ENCODE measurements at places on chromosomes 16 and 17.

DNA sequence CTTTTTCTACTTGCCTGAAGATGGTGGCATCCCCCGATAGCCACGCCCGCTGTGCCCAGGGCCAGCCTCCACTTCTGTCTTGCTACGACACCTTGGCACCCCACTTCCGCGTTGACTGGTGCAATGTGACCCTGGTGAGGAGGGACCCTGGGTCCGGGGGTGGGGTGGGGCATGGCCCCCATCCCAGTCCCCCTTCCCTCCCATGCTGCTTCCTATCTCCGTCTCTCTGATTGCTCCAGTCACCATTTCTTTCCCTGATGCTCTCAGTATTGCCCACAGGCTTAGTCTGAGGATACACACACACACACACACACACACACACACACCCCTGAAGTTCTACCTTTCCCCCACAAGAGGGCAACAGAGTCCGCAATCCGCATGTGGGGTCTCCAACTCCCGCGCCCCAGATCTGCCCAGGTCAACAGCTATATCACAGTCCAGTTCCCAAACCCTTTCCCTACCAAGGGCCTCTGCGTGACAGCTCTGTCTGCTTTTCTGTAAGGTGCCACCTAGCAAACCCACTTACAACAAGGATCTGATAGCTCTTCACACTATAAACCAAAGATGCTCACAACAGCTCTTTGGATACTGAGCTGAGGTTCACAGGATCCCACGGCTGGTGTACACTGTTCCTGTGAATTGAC lies 3.4 kb downstream of the SGCA start:
- H3K27me3 ChIP-seq: no peaks in the 10 kb centered on the region
- no peaks in the 10 kb centered on the region for H3K36me3 ChIP-seq
- peak; percentile 87 for DNase-seq
- no peaks in the 10 kb centered on the region for H3K4me1 ChIP-seq
- no peak overlapping the region for H3K4me3 ChIP-seq

DNA sequence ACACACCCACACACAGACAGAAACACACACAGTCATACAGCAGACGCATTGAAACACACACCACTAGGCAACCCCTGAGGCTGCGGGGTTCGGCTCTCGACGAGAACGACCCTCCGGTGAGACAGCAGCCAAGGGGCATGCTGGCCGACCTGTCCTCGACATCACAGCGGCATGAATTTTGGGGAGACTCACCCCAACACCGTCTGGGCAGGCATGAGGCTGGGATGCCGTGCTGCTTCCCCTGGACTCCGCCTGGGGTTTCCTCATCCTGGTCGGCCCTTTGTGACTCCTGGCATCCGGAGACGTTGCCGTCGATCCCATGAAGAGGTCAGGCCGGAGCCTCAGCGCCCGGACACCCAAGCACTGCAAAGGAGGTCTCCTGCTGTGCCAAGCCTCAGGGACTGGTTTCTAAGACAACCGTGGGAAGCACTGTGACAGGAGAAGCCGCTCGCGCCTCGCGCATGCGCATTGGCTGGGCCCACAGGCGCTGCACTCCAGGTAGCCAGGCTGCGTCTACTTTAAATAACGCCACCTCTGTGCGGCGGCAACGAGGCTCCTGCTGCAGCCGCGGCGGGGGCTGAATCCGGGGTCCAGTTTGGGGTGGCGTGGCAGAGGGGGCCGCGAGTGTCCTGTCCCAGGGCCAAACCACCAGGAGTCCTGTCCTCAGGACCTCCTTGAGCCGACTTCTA lies 13.8 kb upstream of the KCNJ18 start:
- no peaks in the 10 kb centered on the region for H3K36me3 ChIP-seq
- no peak for DNase-seq
- no peak overlapping the region for H3K4me3 ChIP-seq
- no peak overlapping the region for H3K27ac ChIP-seq
- H3K4me1 ChIP-seq: no peaks in the 10 kb centered on the region
- H3K27me3 ChIP-seq: no peaks in the 10 kb centered on the region

DNA sequence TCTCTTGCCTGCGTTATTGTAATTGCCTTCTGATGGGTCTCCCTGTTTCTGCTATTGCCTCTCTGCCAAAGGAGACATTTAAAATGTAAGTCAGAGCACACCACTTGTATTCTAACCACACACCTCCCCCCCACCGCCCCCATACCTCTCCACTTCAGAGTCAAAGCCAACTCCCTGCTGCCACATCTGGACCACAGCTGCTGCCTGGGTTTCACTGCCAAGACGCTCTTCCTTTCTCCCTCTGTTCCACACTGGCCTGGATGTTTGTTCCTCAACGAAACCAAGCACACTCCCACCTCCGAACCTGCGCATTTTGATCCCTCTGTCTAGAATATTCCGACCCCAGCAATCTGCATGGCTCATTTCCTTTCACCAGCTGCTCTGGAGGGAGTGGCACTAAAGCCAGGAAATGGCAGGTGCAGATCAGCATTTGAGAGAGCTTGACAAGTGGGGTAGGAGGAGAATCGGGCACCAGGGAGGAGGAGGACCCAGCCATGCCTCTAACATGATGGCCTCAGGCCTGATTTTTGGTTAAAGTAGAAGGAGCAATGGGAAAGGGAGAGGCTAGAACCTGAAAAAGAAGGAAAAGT lies 92.4 kb upstream of the HS3ST2 start:
- H3K27ac ChIP-seq: no peak overlapping the region
- no peaks in the 10 kb centered on the region for H3K36me3 ChIP-seq

GRCh38 chr17:78677303-78678221 lies 100.4 kb upstream of the DNAH17 start:
- H3K4me3 ChIP-seq: no peak overlapping the region
- H3K4me1 ChIP-seq: peaks cover 2% of the 10 kb centered on the region
- H3K27me3 ChIP-seq: no peaks in the 10 kb centered on the region
- no peak for DNase-seq

DNA sequence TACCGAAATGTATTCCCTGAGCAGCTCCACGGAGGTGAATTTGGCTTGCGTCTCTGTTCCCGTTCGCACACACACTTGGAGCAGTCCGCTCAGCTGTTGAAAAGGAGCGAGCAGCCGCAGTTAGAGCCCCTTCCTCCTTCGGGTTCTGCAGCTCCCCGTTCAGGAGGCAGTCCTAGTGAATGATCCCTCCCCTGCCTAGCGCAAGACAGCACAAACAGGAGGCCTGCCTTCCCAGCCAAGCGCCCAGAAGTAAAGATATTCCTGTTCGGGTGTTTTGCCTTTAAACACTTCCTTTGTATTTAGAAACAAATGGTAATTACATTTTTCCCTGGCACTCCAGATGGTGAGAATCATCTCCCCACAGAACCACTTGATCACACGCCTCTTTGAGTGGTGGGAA lies 64.7 kb downstream of the ABCC12 start:
- no peak overlapping the region for H3K4me3 ChIP-seq
- H3K4me1 ChIP-seq: no peaks in the 10 kb centered on the region
- no peaks in the 10 kb centered on the region for H3K27me3 ChIP-seq
- DNase-seq: no peak

- H3K27me3 ChIP-seq: no peaks in the 10 kb centered on the region
- no peak overlapping the region for H3K4me3 ChIP-seq
- no peak overlapping the region for H3K27ac ChIP-seq
- peaks cover 15% of the 10 kb centered on the region for H3K4me1 ChIP-seq
These were observed 661 bp downstream of the LYRM9 start for GRCh38 chr17:27892542-27892865.

- no peaks in the 10 kb centered on the region for H3K4me1 ChIP-seq
- no peaks in the 10 kb centered on the region for H3K27me3 ChIP-seq
- H3K36me3 ChIP-seq: peaks cover 9% of the 10 kb centered on the region
- no peak overlapping the region for H3K4me3 ChIP-seq
- no peak overlapping the region for H3K27ac ChIP-seq
These were observed 14.4 kb downstream of the ERBB2 start for GRCh38 chr17:39714234-39714633.

- H3K4me3 ChIP-seq: no peak overlapping the region
- no peak overlapping the region for H3K27ac ChIP-seq
- H3K4me1 ChIP-seq: no peaks in the 10 kb centered on the region
- H3K27me3 ChIP-seq: no peaks in the 10 kb centered on the region
- DNase-seq: no peak
These were observed 2.1 kb downstream of the NAGPA start for GRCh38 chr16:5031601-5032000.

DNA sequence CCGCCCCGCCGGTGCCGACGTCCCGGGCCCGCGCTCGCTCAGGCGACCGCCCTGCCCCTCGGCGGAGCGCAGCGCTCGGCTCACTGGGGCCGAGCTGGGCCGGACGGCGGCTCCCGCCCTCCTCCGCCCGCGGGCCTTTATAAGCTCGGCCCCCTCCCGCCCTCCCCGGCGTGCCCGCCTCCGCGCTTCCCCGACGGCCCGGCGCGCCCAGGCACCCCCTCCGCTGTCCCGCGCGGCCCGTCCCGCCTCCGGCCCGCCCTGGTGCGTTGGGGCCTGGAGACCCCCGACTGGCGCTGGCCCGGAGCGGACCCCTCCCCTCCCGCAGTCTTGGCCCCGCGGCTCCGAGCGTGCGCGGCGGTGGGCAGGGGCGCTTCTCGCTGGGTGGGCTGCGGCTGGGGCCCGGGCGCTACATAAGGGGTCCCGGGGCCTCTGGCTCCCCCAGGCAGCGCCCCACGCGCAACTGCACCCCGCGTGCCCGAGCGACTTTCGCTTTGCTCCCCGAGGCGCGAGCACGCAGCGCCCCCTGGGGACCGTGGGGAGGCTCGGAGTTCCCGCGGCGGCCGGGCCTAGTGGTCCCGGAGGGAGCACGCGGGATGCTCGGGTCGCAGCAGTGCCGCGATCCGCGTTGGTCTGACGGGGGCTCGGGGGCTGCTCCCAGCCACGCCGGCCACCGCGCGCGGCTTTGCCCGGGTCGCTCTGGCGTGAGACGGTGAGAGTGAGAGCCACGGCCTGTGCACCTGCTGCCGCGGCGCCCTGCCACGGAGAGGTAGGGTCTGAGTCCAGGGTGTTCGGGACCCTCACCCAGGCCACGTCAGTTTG lies at the start of gene PIEZO1:
PIEZO1 (minus strand) TSS at position 115 of the 819 bp plus-strand sequence. CDS start 256 bp downstream, outside the sequence.
- H3K4me3 ChIP-seq: peak within 1 kb of the TSS; percentile 29
- H3K27ac ChIP-seq: peak within 1 kb of the TSS; percentile 74
- DNase-seq: peak; percentile 46
- H3K27me3 ChIP-seq: no peaks in the 10 kb centered on the region
- no peaks in the 10 kb centered on the region for H3K4me1 ChIP-seq

GRCh38 chr17:33091271-33091670 lies 99.6 kb downstream of the SPACA3 start:
- H3K36me3 ChIP-seq: no peaks in the 10 kb centered on the region
- H3K27me3 ChIP-seq: no peaks in the 10 kb centered on the region
- H3K27ac ChIP-seq: no peak overlapping the region
- no peaks in the 10 kb centered on the region for H3K4me1 ChIP-seq
- no peak overlapping the region for H3K4me3 ChIP-seq

GRCh38 chr16:66551348-66551759 lies 1.0 kb upstream of the CKLF start:
- no peak overlapping the region for H3K27ac ChIP-seq
- H3K4me1 ChIP-seq: no peaks in the 10 kb centered on the region
- no peak overlapping the region for H3K4me3 ChIP-seq
- DNase-seq: peak; percentile 74
- H3K27me3 ChIP-seq: no peaks in the 10 kb centered on the region

GRCh38 chr16:23710008-23710407 lies 3.0 kb downstream of the ERN2 start:
- H3K36me3 ChIP-seq: no peaks in the 10 kb centered on the region
- H3K4me3 ChIP-seq: no peak overlapping the region
- peaks cover 11% of the 10 kb centered on the region for H3K27me3 ChIP-seq
- no peak for DNase-seq

DNA sequence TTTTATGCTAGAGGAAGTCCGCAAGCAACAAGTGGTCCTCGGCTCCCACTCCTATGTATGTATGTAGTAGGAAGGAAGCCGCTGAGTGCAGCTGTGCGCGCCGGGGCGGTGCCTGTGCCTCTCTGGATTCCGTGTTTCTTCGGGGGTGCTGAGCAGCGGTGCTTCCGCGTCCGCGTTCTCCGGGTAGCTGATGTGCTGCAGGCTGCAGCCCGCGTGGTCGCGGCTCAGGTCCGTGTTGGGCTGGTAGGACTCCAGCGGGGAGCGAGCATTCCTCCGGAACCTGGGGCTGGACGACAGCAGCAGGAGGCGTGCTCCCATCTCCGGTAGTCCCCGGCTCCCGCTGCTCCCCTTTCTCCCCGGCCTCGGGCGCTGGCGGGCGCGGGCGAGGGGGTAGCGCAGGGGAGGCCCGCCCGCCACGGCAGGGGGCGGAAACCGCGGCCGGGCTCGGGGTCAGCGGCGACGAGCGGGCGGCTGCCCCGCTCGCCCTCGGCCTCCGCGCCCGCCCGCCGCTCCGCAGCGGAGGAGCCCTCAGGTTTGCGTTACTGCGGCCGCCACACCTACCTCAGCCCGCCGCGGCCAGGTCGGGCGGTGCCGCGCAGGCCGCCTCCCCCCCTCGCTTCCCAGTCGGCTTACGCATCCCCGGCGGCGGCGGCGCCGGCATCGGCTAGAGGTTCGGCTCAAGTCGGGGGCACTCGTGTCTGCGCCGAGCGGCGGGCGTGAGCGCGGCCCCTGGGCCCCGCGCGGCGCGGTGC lies 487 bp downstream of the C17orf67 start:
- no peaks in the 10 kb centered on the region for H3K4me1 ChIP-seq
- H3K27ac ChIP-seq: peak overlapping the region; percentile 39
- no peaks in the 10 kb centered on the region for H3K27me3 ChIP-seq
- H3K36me3 ChIP-seq: no peaks in the 10 kb centered on the region

- DNase-seq: no peak
- H3K27me3 ChIP-seq: no peaks in the 10 kb centered on the region
- H3K36me3 ChIP-seq: no peaks in the 10 kb centered on the region
These were observed 559.8 kb downstream of the WWOX start for GRCh38 chr16:78659216-78659615.

DNA sequence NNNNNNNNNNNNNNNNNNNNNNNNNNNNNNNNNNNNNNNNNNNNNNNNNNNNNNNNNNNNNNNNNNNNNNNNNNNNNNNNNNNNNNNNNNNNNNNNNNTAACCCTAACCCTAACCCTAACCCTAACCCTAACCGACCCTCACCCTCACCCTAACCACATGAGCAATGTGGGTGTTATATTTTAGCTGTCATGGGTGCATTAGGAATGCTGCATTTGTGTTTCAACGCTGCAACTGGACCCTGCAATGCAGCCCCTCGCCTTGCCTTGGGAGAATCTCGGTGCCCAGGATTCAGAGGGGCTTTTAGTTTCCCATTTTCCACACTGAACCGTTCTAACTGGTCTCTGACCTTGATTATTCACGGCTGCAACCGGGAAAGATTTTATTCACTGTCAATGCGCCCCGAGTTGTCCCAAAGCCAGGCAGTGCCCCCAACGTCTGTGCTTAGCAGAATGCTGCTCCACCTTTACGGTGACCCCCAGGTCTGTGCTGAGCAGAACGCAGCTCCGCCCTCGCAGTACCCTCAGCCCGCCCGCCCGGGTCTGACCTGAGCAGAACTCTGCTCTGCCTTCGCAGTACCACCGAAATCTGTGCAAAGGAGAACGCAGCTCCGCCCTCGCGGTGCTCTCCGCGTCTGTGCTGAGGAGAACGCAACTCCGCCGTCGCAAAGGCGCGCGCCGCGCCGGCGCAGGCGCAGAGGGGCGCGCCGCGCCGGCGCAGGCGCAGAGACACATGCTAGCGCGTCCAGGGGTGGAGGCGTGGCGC lies 43.3 kb downstream of the POLR3K start:
- no peak overlapping the region for H3K4me3 ChIP-seq
- no peaks in the 10 kb centered on the region for H3K27me3 ChIP-seq
- no peak for DNase-seq
- H3K36me3 ChIP-seq: no peaks in the 10 kb centered on the region
- no peaks in the 10 kb centered on the region for H3K4me1 ChIP-seq

- H3K27ac ChIP-seq: no peak overlapping the region
- DNase-seq: no peak
- no peaks in the 10 kb centered on the region for H3K27me3 ChIP-seq
- H3K4me3 ChIP-seq: no peak overlapping the region
These were observed 32.8 kb downstream of the RNF157 start for GRCh38 chr17:76207275-76208059.

Measured in mesendoderm (in vitro differentiated cells).